ENCODE measurements at places on chromosomes 16 and 17.

GRCh38 chr16:8908810-8909468 lies 26.8 kb downstream of the LITAFD start:
- DNase-seq = no peak

DNA sequence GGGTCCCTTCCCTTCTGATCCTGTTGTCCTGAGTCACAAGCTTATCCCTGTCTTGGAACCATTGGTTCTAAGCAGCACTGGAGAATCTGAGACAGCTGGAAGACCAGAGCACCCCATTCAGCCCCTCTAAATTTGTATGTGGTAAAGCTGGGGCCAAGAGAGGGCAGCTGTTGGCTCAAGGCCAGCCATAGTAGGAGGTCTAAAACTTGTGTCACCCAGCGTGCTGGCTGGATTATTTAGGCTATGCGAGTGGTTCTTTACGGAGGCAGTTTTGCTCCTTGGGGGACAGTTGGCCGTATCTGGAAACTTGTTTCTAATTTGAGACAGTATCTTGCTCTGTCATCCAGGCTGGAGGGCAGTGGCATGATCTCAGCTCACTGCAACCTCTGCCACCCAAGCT lies 69.6 kb upstream of the GSE1 start:
- no peak for DNase-seq

DNA sequence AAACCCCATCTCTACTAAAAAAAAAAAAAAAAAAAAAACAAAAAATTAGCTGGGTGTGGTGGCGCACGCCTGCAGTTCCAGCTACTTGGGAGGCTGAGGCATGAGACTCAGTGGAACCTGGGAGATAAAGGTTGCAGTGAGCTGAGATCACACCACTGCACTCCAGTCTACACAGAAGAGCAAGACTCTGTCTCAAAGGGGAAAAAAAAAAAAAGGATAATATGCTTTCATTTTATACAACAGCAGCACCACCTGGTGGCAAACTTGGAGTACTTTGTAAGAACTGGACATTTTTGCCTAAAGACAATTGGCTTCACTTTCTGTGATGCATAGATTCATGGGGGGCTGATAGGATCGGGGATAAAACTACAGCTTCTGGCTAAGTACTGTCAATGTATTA lies 8.5 kb downstream of the CHTF8 start:
- peak; percentile 40 for DNase-seq

DNA sequence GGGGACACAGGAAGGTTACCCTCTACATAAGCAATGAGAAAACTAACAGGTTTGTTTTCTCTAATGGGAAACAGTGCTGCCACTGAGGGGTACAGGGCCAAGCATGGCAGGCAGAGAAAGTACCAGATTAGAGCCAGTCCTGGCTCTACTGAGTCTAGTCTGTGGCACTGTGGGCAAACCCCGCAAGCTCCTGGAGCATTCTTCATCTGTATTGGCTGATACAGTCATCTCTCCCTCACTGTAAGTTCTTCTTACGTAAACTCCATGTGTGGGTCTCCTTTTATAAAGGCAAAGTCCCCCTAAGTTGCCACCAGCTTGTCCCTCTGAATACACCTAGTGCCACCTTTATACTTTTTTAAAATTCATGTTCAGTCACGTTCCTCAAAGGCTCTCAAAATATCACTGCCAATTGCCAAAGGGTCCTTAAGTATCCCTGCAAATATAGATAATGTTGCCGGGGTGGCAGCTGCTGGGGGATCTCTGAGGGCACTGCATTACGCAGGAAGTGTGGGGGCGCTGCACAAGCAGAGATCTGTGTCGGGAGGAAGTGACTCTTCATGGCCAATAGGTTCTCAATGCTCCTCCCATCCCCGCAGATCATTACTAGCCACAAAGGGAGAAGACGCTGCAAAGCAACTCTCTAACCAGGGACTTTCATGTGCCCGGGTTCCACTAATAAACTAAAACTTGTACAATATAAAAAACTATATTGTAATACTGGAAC lies 18.8 kb downstream of the XPO6 start:
- no peak for DNase-seq

DNA sequence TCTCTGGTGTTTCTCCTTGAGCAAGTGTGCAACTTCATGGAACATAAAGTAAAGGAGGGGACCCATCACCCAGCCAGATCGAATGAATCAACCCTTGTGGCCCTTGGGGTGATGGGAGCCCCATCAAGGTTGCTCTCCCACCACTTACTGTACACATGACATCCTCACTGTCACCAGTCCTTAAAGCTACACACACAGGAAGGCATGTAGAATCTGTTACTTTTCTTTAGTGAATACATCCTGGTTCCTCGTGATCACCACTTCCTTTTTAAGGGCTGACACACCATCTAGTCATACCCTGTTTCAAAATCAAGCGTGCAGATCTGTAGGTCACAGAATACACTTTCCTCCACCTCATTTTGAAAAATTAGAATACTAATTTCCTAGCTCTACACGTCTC lies 22.6 kb upstream of the MPHOSPH6 start:
- DNase-seq = no peak

- DNase-seq = no peak
Measured at GRCh38 chr17:77499699-77500435, 359.1 kb downstream of the SEC14L1 start.

- DNase-seq = no peak
Measured at GRCh38 chr16:46673320-46674013, 15.5 kb downstream of the VPS35 start.

DNA sequence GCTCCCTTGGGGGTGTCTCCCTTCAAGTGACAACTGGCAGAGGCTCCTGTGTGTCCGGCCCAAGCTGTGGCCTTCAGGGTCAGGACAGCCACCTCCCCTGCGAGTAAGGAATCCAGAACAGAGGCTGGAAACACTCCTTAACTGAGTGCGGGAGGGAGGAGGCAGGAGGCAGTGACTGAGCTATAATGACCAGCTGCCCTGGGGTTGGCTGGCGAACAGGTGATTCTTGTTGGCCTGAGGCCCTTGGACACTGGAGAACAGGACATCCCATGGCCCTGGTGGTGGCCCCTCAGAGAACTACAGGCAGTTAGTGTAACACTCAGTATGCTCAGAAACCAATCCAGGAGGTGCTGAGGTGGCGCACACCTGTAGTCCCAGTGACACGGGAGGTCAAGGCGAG lies 9.4 kb upstream of the SNAI3 start:
- DNase-seq = no peak

- DNase-seq = no peak
Measured at GRCh38 chr16:81645266-81645694, 133.8 kb upstream of the PLCG2 start.

DNA sequence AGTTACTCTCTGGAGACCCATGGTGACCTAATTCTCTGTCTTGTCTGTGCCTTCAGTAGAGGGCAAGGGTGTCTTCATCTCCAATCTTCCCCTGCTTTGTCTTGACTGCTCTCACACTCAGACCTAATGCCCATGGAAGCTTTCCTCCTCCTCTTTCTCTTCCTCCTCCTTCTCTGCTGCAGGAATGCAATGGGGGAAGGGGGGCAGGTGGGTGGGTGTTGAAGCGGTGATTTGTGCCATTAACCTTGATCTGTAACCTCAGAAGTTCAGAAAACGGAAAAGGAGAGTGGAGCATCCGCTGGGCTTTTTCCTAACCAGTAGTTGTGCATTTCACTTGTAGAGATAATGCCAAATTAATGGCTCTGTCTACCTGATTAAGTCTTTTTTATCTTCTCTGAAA lies 172.3 kb upstream of the CDH11 start:
- DNase-seq = no peak

DNA sequence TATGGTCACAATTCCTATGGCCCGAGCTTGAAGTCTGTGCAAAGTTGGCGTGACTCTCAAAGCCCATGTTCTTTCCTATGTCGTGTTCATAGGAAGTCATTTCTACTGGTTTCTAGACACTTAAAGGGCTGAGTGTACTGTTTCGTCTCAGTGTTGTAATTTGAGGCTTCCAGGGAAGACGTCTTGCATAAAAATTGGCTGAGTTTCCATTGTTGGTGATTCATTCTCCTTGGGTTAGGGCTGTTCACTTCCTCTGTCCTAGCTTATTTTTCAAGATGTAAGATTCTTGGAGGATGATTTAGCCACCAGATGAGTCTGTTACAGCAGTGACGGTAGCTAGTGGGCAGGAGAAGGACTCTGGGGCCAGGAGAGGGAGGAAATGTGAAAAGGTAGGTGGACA lies 43.1 kb downstream of the PIK3R5 start:
- DNase-seq = peak; percentile 74

- no peak for DNase-seq
Measured at GRCh38 chr16:78675312-78675711, 575.9 kb downstream of the WWOX start.

DNA sequence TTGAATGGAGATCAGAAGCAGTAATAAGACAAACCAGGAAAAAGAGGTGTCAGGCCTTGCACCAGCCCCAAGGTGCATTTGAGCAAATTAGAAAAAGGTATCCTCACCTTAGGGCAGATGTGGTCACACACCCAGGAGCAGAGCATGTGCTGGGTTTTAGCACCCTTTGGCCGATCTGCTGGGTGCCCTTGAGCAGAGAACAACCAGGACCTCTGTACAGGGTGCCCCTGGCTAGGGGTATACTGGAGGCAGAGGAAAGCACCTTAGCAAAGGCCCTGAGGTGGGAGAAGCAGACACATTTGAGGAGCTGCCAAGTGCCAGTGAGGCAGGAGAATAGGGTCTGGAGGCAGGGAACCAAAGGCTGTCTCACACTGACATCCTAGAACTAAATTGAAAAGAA lies 67.0 kb downstream of the IQCK start:
- no peak for DNase-seq

DNA sequence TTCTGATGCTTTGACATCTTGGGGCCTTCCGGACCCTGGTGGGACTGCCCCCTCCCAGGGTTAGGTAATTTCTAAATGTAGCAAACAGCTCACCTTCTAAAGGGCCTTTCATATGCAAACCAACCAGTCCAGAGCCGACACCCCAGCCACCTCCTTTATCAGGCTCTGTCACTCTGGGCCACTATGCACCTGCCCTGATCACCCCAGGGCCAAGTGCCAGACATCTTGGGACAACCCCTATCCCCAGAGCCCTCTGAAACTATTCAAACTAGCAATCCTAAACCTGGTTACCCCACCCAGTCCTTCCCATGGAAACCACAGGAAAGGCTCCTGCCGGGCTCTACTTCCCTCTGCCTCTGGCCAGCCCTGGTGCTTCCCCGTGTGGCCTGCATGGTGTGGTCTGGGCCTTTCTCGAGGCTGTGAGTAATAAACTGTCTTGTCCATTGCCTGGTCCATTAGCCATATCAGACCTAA lies 91.2 kb upstream of the TNRC6C start:
- DNase-seq = no peak

GRCh38 chr17:10984220-10984619 lies 146.3 kb upstream of the PIRT start:
- DNase-seq = no peak

DNA sequence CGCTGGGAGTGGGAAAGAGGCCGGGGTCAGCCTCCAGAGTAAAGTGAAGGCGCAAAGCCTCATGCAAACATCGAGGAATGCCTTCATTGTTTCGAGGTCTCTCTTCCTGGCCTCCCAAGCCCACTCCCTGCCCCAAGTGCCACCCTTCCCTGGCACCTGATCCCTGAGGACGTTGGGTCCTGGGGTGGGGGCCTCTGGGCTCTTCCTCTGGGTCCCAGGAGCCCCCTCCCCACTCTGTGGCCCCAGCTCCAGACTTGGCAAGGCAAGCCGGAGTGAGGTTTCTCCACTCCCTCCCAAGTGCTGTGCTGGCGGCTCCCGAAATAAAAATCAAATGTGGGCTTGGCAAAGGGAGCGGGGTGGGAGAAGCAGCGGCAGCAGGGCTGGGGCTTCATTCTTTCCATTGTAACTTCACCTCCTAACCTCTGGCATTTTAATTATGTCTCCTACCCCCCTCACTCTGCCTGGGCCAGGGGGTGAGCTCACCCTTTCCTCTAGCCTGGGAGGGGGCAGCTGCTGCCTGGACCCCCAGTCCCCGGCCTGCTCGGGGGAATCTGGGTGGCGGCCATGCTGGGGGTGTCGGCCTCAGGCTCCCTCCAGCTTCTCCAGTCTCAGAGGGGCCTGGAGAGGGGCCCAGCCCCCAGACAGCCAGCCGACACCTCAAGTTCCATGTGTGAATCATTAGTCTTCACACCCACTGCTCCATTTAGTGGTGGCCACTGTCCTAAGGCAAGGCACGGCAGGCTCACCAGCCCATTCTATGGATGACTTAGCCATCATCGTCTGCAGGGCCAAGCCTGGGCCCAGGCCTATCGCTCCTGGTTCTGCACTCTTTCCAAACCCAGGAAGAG lies 14.6 kb upstream of the TMEM92 start:
- no peak for DNase-seq

DNA sequence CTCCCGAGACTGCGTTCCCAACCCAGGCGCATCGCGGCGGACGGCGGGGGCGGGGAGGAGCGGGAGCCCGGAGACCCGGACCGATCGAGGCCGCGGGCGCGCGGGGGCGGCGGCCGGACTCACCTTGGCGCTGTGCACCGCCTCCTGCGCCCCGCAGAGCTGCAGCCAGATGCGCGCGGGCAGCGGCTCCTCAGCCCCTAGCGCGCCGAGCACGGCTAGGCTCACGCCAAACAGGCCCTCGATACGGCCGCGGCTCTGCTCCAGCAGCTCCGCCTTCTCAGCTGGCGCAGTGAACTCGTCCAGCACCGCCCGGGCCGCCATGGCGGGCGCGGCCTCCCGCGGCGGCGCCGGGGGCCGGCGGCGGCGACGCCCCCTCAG lies 339 bp downstream of the N4BP1 start:
- DNase-seq = peak; percentile 18

DNA sequence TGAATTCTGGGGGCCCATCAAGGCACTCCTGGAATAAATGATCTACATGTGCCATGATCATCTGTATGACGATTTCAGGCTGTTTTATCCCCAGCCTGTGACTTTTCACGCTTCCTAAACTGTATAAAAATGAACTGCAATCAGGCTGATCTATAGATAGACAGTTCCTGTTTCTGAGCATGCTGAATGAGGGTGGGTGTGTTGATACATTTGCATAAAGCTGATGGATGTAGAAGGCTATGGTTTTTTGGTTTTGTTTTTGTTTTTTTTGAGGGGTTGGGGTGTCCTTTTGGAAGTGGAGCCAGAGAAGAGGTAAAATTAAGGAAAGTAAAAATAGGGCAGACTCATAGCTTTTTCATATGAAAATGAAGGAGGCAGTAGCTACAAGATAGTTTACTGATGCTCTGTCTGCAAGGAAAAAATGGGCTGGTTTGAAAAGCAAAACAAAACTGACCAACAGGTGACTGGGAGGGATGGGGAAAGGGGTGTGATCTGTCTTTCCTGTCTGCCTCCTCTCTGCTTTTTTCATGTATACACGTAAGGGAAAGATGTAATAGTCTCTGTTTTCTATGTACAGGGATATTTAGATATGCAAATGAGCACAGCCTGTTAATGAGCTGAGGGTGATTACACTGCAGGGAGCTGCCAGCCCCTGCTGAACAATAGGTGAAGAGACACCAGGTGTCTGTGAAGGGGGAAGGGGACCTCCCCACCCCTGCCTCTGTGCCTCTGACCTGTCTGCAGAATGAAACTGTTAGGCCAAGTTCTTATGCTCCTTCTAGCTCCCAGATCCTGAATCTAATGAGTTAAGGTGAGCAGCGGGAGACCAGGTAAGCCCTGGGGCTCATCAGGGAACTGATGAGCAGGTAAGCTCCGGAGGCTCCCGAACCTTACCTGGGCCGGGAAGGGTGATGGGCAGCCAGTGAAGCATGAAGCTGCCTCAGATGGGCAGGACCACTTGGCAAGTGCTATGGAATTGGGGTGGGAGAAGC lies 46.6 kb upstream of the LYRM9 start:
- no peak for DNase-seq

GRCh38 chr17:5391678-5392077 lies 27.8 kb downstream of the NUP88 start:
- no peak for DNase-seq

- DNase-seq = no peak
Measured at GRCh38 chr17:43839670-43840108, 6.7 kb upstream of the MPP3 start.
